Suppressor macrophage treated with lipopolysaccharide for 4 hours (primary cell): ENCODE measurements at places on chromosomes 16 and 17.

- peak; percentile 49 for DNase-seq
Measured at GRCh38 chr17:50280801-50281441, 6.7 kb downstream of the TMEM92 start.

GRCh38 chr16:88626646-88627045 is 11.7 kb upstream of the IL17C start:
- no peak for DNase-seq

GRCh38 chr16:85759136-85759535 is 8.2 kb upstream of the C16orf74 start:
- no peak for DNase-seq

DNA sequence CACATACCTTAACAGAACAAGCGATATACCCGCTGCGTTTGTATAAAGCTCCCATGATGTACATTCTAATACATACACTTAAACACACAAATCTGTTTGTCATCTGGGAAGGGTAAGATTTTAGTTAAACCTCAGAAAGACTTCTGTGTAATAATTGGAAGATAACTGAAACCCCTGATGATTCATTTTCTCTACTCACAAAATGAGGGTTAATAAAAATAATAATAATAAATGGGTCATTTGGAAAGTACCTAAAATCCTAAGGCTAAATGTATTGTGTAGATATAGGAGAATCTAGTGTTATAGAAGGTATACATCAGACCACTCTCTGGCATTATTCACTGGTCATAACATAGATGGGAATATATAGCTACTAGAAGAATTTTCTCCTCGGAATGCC is 64.7 kb upstream of the SOX9 start:
- no peak for DNase-seq

DNA sequence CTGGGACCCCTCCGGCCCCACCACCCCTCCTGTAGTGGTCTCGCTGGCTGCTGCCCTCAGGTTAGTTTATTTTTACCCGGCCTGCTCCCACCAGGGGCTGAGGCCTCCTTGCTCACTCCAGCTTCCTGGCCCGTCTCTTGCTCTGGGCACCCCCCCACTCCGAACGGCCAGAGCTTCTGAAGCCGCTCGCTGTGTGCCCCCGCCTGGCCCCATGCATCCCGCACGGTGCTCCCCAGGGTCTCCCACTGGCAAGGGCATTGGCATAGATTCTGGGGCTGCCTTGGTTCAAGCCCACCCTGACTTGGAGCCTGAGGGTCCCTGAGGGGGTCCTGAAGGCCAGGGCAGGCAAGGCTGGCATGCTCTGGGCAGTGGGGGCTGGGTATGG is 186.4 kb downstream of the SEC14L1 start:
- no peak for DNase-seq

DNA sequence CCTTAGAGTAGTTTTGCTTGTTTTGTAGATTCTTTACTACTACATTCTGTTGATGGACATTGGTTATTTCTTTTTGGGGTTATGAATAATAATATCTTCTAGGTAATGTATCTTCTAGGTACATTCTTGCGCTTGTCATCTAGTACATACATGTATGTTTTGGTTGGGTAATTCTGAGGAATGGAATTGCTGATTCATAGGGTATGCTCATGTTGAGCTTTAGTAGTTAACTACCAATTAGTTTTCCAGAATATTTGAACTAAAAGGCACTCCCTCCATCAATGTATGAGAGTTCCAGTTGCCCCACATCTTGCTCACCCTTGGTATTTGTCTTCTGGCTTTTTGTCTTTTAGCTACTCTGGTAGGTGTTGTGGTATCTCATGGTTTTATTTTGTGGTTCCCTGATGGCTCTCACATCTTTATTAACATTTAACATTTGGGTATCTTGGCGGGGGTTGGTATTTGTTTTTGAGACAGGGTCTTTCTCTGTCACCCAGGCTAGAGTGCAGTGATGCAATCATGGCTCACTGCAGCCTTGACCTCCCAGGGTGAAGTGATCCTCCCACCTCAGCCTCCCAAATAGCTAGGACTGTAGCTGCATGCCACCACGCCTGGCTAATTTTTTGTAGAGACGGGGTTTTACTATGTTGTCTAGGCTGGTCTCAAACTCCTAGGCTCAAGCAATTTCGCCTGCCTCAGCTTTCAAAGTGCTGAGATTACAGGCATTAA is 47.1 kb downstream of the SLC6A4 start:
- no peak for DNase-seq
